Skin of body (tissue), 3 donors: ENCODE measurements at places on chromosomes 11 and 22. TPM values are rescaled to one million over a fixed set of nuclear protein-coding genes. Genes with fewer than 3 reads are reported as not detected.

Gene VPREB3
- total RNA-seq = not detected

Gene OR4C6
- total RNA-seq = not detected

Gene SLC5A4
- total RNA-seq = 0.79 TPM

Gene PAFAH1B2
- 85.9 TPM for total RNA-seq

Gene ADM2
- 0.39 TPM for total RNA-seq

Gene OR52A1
- total RNA-seq = not detected
